ENCODE measurements at places on chromosomes 6 and 20.

DNA sequence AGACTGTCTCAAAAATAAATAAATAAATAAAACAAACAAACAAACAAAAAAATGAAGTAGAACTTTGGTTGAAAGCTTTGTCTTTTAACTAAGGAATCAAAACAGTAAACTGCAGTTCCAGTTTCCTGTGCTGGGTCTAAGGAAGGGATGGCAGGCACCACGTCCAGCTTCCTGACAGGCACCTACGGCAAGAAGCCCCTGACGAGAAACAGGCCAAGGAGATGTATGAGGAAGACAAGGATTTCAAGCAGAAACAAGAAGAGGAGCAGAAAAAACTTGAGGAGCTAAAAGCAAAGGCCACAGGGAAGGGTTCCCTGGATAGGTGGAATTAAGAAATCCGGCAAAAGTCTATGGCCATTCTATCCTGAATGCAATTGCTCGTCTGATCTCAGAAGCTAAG lies 8.8 kb downstream of the SNX3 start:
- DNase-seq: no peak

DNA sequence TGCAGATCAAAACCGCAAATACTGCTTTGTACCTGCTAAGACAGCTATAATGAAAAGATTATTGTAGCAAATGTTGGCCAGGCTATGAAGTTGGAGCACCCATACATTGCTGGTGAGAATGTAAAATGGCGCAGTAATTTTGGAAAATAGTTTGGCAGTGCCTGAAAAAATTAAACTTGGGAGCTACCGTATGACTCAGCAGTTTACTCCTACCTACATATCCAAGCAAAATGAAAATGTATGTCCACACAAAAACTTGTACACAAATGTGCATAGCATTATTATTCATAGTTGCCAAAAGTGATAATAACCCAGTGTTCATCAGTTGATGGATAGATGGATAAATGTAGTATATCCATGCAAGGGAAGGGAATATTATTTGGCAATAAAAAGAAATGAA lies 13.3 kb downstream of the DSTN start:
- no peak for DNase-seq

DNA sequence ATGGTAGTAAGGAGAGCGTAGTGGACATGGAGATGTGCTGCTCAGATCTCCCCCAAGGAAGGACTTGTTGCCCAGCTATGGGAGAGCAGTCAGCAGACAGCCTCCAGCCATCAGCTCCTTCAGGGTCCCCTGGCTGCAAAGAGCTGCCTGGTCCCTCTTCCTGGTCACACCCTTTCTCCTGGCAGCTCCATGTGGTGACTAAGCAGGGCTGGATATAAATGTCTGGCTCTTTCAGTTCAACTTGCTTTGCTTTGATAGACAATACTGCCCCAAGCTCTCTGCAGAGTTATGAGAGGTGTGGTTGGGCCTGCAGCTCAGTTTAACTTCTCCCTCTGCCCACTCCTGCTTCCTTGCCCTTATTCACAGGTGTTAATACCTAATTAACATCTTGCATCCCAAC lies 64.1 kb upstream of the DDR1 start:
- no peak for DNase-seq

DNA sequence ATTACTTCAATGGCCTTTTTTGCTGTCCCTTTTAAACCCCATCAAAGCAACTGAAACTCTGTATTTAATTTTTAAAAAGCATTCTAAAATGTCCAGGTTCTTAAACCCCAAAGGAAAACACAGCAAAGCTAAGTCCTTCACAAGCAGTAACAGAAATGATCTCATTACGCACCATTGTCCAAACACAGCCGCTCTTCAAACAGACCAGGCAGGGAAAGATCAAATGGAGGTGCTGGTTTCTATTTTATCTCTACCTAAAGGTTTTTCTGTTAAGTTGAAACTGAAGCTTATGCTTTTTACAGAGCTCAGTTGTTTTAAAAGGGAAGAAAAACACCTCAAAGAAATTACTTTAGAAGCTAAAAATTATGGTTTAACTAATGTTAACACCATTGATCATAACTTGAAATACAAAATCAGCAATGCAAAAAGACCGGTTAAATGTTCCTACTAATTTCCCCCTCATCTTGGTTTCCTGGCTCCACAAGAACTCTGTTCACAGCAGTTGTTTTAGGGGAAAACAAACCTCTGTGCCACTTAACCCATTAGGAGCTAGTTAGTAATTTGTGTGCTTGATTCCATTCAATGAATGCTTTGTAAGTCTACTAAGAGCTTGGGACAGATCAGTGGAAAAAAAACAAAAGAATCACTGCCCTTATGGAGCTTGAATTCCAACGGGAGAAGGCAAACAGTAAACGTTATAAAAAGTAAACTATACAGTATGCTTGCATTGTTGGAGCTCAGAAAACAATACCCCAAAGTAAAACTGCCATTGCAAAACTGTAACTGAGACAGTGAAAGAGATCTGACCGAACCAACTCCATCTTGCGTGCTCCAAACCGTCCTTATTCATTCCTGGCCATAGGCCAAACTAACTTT lies 87.4 kb downstream of the CD24 start:
- no peak for DNase-seq

DNA sequence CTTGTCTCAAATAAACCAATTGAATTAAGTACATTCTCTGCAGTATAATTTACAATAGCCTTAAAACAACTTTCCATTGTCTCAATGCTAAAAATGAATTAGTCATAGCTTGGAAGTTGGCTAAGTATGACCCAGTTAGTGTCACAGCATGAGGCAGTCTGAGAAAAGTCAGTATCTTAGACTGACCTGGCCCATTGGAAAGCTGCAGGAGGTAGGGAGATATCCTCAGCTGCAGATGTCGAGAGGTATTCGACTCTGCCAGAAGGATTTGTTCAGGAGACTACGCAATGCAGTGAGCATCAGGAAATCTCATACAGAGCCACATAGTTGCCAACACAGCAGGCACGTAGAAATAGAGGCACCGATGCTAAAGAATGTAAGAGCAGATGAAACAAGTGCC lies 350.9 kb upstream of the NRSN1 start:
- no peak for DNase-seq

- no peak for DNase-seq
These were observed 307.7 kb downstream of the ARHGAP18 start for GRCh38 chr6:129402244-129402643.

DNA sequence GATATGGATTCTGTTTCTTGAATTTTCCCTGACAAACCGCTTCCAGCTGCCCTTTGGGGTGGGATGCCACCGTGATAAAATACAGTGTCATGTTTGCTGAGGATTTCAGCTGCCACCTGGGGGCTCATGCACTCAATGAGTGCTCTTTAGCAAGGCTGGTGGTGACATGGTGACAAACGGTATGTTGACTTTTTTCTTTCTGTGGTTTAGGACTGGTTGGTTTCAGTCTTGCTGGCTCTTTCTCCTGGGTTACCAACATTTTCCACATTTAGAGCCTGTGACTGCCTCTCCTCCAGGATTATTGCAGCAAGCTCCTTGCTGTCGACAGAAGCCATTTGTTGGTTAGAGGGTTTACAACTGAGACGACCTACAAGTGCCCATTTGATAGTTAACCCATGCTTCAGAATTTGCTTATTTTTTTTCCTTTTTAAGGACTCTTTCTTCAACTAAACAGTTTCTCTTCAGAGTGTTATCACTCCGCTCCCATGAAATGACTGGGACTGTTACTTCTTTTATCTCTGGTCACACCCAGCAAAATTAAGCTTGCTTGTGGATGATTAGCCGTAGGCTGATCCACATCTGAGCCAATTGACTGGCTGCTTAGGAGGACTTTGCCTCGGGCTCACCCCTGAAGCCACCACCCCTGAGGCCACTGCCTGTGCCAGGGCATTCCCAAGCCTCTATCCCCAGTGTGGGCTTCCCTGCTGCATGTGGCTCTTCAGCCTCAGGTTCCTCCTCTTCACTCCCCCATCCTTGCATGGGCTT lies 48.4 kb upstream of the CDYL start:
- DNase-seq: no peak

GRCh38 chr6:146884728-146885127 lies 286.0 kb downstream of the ADGB start:
- DNase-seq: no peak

GRCh38 chr20:32070282-32070681 lies 18.2 kb downstream of the HCK start:
- DNase-seq: no peak

GRCh38 chr20:36070451-36070850 lies 84.1 kb upstream of the EPB41L1 start:
- no peak for DNase-seq

GRCh38 chr6:130625825-130626527 lies 201.2 kb upstream of the SMLR1 start:
- no peak for DNase-seq

- DNase-seq: no peak
These were observed 500.1 kb downstream of the CDKAL1 start for GRCh38 chr6:21034345-21034744.

DNA sequence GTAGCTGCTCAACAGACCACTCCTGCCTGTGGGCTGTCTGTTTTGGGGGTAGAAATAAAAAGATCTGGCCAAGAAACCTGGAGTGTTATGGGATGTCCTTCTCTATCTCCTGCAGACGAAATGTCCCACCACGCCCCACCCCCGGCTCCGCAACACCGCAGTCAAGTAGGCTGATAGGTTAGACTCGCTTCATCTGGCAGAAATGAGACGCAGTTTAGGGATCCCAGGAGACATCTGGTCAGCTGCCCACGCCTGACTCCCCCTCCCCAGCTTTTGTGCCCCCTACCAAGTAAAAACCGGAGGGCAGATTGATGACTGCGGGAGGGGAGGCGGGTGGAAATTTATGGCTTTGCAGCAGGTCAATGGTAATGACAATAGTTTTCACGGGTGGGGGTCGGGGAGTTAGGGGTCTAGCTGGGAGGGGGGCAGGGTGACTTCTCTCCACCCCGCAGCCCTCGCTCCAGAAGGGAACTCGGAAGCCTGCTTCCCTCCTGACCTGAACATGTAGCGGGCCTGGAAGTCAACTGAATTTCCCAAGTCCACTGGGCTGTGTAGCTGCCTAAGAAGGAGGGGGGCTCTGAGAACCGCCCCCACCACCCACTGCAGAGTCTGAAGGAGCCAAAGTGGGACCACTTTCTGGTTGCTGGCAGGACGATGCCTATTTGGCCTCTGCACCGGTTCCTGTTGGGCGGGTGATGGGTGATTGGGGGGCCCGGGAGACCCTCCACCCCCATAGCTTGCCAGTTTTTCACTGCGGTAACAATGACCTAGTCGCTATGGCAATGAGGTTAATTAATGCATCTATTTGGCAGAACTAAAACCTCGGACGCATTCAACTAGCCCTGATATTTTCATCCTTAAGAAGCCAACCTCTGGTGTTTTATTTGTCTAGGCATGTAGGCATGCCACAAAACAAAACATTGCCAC lies 25.7 kb downstream of the PMEPA1 start:
- DNase-seq: no peak

DNA sequence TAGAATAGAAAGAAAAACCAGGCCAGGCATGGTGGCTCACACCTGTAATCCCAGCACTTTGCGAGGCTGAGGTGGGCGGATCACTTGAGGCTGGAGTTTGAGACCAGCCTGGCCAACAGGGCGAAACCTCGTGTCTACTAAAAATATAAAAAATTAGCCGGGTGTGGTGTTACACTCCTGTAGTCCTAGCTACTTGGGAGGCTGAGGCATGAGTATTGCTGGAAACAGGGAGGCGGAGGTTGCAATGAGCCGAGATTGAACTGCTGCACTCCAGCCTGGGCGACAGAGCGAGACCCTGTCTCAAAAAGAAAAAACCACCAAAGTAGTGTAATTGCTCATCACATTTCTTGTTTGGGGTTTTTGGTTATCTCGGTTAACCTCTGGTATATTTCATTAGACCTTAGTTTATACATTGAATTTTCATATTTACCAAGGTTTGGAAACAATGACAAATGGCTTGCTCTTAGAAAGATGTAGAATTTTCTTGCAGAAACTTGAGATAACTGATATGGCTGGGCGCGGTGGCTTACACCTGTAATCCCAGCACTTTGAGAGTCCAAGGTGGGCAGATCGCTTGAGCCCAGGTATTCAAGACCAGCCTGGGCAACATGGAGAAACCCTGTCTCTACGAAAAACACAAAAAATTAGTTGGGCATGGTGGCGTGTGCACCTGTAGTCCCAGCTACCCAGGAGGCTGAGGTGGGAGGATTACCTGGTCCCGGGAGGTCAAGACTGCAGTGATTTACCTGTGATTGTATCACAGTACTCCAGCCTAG lies 14.2 kb downstream of the ITCH start:
- DNase-seq: no peak

GRCh38 chr6:53702316-53702715 lies 36.8 kb upstream of the KLHL31 start:
- no peak for DNase-seq

DNA sequence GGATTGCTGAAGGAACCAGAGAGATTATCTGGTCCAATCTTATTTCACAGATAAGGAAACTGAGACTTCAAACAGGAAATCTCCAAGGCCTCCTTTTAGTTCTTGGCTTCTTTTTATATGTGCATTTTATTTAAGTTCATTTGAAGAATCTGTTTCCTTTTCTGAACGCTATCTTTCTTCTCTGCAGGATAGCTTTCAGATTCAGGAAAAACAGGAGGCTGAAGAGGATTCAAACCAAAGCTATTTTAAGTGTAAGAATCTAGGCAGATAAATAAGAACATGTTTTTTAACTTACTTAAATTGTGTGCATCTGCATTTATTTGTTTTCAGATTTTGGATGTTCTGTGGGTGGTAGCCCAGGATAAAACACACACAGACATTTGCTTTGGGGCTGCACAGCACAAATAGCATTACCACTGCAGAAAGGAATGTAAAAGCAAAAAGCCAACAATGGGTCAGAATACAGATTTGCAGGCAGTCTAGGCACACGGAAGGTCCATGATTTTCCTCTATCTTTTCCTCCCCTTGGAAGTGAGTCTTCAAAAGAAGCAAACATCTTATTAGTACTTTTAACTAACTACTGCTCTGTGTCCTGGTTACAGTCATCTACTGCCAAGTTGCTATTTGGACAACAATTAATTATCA lies 188.8 kb upstream of the TBX18 start:
- no peak for DNase-seq

- no peak for DNase-seq
These were observed 16.7 kb downstream of the RAET1E start for GRCh38 chr6:149881066-149881766.

GRCh38 chr6:156189714-156190113 lies 587.5 kb upstream of the ARID1B start:
- no peak for DNase-seq

- DNase-seq: no peak
These were observed 1027.3 kb upstream of the CITED2 start for GRCh38 chr6:140401761-140402160.

GRCh38 chr20:60288945-60289344 lies 330.7 kb downstream of the CDH26 start:
- DNase-seq: no peak

- no peak for DNase-seq
These were observed 30.8 kb upstream of the CD2AP start for GRCh38 chr6:47446669-47447330.

GRCh38 chr6:36150283-36150682 lies 20.0 kb downstream of the MAPK13 start:
- no peak for DNase-seq

DNA sequence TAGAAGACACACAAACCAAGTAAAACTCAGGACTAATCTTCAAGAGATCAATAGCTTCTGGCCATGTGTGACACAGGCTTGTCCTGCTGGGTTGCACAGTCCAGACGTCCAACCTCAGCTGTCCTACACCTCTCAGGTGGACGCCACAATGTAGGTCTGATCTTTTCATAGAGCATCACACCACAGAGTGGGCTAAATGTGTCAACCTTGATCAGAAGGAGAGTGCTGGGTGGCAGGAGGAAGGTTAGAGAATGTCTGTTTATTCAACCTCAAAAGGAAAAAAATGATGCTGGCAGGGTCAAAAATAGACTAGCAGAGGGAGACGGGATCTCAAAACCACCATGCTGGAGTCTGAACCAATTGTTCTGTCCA lies 41.7 kb downstream of the GFOD1 start:
- no peak for DNase-seq

GRCh38 chr20:32823078-32823477 lies 3.3 kb downstream of the MAPRE1 start:
- no peak for DNase-seq

All from stimulated activated CD8-positive, alpha-beta memory T cell treated with anti-CD3 and anti-CD28 coated beads, Interleukin-4, amount 100 ng/mL, for 4 hours (primary cell).